ENCODE measurements at places on chromosomes 4 and X.
A peak's percentile ranks its signal among the peaks of the same experiment; 100 is the strongest.

GRCh38 chr4:23368081-23368697 lies 521.7 kb downstream of the PPARGC1A start:
- peak; percentile 3 for DNase-seq

DNA sequence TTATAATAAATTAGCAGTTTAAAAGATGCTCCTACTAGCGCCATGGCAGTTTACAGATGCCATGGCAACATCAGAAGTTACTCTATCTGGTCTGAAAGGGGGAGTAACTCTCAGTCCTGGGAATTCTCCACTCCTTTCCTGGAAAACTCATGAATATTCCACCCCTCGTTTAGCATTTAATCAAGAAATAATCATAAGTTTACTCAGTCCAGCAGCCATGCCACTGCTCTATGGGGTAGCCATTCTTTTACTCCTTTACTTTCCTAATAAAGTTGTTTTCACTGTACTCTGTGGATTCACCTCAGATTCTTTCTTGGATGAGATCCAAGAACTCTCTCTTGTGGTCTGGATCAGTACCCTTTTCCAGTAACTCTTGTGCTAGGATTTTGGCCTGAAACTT lies 52.3 kb downstream of the GUCY1B1 start:
- no peak for DNase-seq

GRCh38 chrX:17359500-17359899 lies 15.5 kb upstream of the NHS start:
- DNase-seq, result no peak

DNA sequence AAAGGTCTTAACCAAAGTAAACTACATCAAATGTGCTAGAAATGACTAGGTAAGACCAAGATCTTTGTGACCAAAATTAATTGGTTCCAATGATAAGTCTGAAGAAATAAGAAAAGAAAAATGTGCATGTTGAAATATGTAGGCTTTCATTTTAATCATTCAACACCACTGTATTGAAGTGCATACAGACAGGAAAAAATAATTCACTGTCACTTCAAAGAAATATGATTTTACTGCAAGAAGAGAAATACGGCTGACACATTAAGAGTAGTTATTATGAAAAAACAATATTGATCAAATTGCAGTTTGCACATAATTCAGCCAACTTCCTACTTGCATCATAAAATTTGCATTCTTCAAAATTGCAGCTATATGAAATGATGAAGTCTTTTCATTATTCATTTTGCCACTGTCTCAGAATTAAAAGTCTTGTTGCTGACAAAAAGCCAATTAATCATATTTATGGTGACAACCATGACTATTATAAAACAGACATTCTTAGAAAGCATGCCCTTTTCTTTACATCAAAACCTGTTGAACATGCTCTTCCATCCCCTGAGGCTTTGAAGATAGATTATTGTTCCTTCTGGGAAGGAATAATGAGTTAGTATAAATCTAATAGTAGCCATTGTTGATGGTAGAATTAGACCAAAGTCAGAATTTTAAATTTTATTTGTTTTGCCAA lies 405.9 kb upstream of the MAD2L1 start:
- no peak for DNase-seq

DNA sequence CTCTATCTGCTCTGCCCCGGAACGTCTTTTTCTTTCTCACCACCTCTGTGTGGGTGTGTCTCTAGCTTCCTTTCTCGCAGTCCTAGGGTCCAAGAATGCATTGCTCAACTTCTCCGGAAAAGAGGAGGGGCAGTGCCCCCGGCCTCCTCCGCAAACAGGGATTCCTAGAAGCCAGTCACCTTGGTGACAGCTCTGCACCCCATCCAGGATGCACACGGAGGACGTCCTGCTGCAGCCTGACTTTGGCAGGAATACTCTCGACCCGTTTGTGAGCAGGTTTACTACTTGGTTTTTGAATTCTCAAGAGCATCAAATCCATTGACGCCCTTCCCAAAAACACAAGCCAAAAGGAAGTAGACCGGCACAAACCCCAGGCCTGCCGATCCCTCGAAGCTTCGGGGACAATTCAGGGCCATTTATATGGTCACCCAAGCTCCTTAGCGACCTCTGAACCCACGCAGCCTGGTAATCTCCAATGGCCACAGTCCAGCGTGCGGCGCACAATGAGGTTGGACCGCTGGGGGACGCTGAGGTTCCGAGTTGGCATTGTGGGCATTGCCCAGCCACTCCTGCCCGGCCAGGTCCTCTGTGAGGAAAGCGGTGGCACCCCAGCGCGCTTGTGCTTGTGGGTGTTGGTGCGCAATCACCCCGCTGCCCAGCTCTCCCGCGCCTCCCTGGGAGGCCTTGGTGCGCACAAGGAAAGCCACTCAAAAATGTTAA lies 9.8 kb downstream of the NKX3-2 start:
- peak; percentile 80 for DNase-seq

DNA sequence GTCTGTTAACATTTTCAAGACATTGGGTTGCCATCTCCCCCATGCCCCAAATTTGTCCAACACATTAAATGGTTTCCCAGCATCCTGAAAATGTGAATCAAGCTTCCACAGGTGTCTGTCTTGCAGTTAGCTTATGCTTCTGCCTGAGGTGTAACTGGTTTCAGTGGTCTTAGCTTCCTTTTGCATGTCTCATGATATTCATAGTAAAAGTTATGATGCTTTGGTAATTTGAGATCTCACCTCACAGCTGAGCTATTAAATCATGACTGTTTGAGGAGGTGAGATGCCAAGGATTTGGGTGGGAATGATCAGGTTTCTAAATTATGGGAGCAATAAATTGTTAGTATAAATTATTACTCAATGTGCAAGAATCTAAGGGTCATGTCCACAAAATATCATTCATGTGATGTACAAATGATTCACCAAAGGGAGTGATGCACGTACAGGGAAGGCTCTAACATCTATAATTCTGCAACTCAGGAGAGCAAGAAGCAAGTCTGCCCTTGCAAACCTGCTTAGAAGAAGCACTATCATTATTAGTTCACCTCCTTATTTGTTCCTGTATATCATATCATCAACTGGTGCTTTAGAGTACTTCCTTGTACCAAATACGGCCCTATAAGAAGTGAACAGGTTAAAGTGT lies 17.1 kb upstream of the RAI2 start:
- no peak for DNase-seq

DNA sequence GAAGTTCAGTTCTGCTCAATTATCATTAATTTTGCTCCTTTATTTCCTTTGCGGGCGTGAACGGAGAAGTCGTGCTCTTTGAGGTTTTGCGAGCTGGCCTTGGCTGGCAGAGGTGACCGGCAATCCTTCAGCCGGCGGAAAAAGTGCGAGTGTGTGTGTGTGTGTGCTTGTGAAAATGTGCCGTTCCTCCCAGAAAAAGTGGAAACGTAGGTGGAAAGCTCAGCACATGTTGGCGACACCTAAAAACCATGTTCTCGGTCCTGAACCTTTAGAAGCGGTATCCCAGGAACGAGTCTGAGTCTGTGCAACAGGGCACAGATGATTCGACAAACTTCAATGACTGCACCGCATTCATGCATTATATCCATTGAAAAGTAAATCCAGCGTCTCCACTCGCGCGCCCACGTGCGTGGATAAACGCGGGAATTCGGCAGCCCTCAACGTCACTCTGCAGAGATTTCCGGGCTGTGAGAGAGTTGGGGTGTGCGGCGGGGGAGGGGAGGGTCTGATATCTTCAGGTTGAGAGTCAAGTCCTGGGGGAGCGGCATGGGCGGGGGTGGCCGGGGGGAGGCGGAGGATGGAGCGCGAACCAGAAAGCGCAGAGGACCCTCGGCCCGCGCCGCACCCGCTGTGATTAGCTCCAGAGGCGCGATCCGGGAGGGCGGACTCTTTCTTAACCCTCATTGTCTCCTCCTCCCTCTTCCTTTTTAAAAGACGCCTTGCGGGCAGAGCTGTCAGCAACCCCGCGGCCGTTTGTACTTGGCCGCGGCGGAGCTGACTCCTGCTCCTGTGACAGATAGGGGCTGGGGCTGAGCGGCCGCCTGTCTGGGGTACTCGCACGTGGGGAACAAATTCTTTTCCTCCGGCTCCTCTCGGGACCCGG lies at the start of gene SHISA3:
SHISA3 (plus strand) TSS at position 737 of the 883 bp plus-strand sequence. CDS start 569 bp downstream, outside the sequence.
- DNase-seq, result peak; percentile 81

DNA sequence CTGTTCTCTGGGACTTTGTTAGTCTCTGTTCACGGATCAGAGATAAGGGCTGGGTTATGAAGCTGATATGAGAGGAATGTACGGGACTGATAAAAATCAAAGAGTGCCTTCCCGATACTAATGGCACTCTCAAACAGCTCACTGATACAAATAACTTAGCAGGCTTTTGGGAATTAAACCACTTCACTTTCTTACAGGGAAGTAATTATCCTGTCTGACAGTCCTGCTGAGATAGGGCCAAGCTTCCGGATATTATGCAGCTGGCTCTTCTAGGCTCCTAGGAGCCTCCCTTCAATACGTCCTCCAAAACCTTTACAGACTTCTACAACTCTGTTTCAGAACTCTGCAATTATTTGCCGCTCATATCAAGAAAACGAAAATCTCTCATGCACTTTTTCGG lies 418.0 kb downstream of the NLGN4X start:
- no peak for DNase-seq

GRCh38 chr4:53196882-53197771 lies 168.7 kb downstream of the SCFD2 start:
- peak; percentile 90 for DNase-seq

DNA sequence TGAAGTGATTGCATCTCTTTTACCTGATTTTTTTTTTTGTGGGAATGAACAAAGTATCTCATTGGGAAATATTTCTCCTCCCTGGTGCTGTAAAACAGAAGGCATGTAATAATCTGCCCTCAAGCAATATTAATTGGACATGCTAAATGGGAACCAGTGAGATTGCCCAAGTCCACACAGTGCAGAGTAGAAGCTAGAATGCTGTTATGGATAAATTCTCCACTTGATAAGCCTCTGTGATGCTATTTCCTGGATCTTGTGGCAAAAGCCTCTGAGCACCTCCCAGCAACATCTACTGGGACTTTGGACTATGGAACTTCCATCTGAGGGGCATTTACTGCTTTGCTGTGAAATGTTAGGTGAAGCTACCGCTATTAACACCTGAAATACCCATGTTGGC lies 46.9 kb upstream of the YTHDC1 start:
- no peak for DNase-seq

DNA sequence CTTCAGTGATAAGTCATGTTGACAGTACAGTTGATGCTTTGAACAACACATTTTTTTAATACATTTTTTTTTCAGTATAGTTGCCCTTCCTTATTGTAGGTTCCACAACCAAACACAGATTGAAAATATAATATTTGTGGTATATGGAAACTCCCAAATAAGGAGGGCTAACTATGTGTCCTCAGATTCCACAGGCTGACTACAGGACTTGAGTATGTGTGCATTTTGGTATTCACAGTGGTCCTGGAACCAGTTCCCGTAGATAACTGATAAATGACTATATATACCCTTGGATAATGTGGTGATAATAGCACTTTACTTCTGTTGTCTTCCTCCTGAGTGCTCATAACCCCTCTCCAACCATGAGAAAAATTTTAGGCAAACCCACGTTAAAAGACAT lies 111.6 kb upstream of the NUDT6 start:
- no peak for DNase-seq

- peak; percentile 48 for DNase-seq
Measured at GRCh38 chrX:55663584-55663983, 40.4 kb downstream of the FOXR2 start.

GRCh38 chrX:124226129-124226528 lies 106.3 kb upstream of the TEX13D start:
- peak; percentile 58 for DNase-seq

DNA sequence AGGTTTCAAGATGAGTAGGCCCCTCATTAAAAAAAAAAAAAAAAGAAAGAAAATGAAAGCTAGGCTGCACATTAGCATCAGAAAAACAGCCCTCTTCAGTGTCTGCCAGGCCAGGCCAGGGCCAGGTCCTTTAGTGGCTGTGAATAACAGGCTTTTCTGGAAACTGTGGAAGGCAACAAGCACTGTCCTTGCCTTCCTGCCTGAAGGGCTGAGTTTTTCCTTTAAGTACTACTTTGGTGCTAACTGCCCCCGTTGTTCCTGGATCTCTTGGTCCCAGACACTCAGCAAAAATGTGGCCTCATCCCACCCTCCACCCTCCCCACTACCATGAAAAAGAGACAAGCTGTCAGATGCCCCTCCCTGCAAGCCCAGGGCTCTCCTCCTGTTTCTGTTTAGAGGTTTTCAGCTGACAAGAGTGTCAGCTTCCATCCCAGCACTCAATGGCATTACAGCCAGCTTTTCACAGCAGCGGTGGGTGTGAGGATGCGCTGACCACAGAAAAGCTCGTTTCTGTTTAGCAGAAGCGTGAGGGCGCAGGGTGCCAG lies 174.2 kb downstream of the NHS start:
- no peak for DNase-seq

DNA sequence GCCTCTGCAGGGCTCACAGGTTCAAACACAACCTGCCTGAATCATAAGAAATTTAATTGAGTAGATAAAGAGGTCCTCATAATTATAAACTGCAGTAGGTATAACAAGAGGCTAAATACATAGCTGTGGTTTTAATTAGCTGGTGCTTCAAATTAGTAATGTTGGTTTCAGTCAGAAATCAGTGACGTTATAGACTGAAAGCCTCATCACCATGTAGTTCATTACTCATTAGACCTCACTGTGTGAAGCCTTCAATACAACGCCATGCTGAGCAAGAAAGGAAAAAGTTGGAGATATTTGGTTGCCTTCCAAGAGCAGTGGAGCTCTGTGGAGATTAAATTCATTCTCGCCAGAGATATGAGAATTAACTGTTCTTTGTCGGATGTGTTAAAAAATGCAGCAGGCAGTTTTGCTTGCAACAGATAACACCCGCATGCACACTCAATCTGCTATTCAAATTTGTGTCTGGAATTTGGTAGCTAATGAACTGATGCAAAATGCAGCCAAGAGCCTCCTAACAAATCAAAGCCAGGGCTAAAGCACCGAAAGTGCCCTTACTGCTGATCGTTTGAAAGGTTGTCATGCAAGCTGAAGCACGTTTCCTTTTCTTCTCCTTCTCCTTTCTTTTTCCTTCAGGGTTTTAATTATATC lies 148.9 kb downstream of the AFF2 start:
- DNase-seq, result no peak

DNA sequence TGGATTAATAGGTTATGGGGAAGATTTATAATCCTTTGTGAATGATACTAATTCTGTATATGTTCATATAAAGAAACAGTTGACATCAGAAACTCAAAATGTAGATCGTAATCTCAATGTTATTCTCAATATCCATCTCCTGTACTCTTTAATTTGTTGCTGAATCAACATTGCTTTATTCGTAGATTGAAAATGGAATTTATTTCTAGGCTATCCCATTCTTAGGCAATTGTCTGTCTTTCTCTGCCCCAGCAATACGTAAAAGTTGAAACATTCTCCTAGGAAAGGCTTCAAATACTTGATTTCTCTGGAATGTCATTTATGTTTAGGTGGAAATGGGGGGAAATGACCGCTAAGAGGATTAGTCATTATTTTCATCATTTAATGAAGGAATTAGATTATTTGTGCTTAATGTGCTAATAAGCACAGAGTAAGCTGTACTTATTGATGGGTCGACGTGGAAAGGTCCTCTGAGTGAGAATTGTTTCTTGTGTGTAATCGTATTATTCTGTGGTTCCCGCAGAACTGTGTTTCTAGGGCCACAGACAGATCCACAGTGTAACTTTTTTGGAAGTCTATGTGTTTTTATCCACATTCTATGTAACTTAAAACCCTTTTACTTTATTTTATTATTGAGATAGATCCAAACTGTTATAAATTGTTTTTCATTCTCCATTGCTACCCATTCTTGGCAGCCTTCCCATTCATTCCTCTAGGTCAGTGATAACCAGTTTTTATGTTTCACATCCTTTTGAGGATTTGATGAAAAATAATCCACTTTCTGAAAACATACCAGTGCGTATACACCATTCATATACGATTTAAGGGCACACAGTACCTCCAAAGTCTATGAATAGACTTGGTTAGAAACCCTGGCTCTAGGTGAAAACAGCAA lies 262.9 kb downstream of the ARHGAP10 start:
- no peak for DNase-seq

GRCh38 chr4:36081185-36081584 lies 163.1 kb downstream of the ARAP2 start:
- no peak for DNase-seq

Data from KBM-7 (cell line).